ENCODE measurements at places on chromosomes 1 and 21.

DNA sequence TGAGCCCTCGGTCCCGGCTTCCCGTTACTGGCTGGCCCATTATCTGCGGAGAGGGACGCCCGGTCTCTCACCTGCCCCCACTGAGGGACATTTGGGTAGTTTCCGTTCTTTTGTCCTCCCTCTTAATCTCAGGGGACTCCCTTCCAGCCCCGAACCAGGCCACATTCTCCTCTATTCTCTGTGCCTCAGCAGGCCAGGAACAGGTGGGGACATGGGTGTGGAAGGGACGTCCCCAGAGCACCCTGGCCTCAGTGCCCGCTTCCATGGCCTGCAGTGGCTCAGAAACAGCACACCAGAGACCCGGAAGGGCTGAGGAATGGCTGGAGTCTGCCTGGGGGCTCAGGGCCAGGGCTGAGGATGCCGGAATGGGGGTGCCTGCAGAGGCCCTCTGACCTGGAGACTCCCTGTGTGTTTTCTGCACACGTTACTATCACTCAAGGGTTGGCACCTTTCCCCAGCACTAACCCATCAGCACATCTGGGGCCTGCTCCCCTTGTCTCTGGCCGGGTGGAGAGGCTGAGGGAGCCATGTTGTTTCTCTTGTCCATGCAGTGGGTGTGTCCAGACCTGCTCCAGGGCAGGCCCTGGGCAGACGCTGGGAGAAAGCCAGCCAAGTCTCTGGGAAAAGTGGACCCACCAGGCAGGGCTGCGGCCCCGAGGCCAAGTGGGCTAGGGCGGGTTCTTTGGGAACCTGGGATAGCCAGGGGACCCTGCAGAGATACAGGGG, 10.0 kb upstream of the DNMT3L start:
- no peak for DNase-seq

DNA sequence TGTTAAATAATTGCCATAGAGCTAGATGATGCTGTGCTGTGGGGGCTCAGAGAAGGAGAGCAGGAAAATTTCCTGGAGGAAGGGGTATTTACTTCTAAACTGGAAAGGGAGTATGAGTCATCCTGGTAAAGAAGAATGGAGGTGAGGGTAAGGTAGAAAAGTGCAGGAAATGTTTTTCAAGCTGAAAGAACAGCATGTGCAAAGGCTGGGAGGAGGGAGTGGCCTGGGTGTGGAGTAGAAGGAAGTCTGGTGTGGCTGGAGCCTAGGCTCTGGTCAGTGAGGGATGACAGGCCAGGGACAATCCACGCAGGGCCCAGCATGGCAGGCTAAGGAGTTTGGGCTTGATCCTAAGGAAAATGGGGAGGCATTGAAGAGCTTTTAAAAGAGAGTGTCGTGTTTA, 45.9 kb downstream of the MATN1 start:
- no peak for DNase-seq

GRCh38 chr1:91819038-91819788, 66.7 kb downstream of the TGFBR3 start:
- DNase-seq, result no peak

DNA sequence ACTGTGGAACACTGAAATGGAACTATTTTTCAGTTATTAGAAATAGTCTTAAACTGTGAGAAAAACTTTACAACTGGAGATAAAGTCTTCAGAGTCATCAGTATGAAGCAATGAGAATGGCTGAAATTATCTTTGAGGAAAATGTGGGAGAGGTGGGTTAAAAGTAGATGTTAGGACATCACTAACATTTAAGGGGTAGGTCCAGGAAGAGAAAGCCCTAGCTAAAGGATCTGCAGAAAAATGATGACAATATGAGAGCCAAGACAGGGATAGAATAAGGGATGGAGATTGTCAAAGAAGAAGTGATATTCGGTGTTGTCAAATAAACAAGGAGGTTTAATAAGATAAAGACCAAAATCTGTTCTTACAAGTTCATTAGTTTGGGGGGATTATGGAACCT, 123.3 kb upstream of the GPR52 start:
- DNase-seq, result no peak

GRCh38 chr1:27770293-27770830, 2.7 kb upstream of the STX12 start:
- no peak for DNase-seq

DNA sequence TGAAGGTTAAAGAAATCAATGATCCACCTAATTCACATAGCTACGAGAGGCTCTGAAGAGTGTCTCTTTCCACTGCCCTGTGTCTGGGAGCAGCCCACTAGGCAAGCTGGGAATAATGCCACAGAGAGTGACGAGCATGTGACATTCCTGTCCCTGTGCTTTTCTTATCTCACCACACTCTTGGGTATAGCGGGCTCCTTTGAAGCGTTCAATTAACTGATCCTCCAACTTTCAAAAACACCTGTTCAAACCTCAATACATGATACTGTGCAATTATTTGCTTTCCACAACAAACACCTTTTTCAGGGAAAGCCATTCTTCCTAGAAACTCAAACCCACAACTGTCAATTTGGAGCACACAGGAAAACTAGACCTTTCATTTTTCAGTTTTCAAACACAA, 43.4 kb downstream of the PLPP3 start:
- no peak for DNase-seq

DNA sequence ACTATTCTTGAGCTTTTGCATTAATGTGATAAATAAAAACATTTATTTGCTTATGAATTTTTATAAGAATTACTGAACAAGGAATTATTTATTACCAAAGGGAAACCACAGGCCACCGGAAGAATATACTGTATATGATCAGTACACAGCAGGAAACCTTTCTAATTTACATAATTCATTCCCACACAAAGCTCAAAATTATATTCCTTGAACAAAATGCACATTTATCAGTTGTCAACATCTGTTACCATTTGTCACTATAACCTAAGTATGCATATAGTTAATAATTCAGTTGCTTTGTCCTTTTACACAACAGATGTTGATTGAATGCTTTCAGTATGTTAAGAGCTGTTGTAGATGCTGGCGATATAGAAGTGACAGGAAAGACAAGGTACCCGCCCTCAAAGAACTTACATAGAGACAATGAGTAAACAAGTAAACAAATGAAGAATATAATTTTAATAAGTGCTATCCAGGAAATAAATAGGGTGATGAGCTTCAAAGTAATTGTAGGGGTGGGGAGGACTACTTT, 27.2 kb downstream of the VPS45 start:
- no peak for DNase-seq

GRCh38 chr1:52672946-52673345, 25.2 kb downstream of the COA7 start:
- no peak for DNase-seq

DNA sequence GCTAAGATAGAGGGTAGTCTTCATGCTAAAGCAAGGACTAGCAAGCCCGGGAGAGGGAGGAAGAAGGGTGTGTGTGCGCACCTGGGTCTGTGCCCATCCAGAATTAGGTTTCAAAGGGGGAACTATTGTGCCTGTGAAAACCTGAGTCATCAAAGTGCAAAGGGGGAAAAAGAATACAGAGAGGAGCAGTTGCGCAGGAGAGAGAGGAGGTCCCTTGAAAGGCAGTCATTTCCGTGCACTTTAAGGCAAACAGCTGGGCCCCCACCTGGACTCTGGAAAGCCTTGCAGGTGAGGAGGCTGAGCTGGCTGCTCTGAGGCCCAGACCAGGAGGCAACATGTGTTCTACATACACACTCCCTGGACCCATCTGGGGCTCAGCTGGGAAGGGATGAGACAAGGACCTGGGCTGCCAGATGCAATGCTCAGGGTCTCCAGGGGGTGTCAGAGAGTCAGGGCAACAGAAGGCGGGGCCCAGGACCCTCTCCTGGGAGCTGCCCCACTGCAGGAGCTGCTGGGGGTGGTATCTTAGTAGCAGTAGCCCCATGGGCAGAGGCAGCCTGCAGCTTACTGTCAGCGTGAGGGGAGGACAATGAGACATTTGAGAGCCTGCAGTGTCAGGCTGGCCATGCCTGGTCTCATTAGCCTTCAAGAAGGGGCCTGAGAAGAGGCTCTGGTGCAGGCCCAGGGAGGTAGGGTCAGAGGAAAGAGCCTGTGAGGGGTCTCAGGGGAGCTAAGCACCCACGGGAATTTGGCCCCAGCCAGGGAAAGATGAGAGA, 14.3 kb downstream of the PROK1 start:
- DNase-seq, result no peak

DNA sequence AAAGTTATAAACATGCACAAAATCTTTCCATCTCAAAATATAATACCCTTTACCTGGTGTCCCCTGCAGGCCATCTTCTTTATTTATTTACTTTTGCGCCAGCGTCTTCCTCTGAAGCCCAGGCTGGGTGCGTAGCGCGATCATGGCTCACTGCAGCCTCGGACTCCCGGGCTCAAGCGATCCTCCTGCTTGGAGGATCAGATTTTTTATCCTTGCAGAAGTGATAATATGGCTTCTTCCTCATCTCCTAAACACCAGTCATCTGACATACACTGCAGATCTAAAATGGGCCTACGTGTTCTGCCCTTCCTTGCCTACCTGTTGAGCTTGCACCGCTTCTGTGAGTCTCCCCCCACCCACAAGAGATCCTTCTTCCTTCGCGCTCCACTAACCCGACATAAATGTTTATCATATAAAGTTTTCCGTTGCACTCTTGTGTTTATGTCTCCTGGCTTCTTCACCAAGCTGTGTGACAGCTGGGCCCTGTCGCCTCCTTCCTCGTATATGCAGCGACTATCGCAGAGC, 506 bp upstream of the SRP9 start:
- no peak for DNase-seq

GRCh38 chr1:204725821-204726448, 40.4 kb upstream of the LRRN2 start:
- DNase-seq, result peak; percentile 64

- DNase-seq, result no peak
Measured at GRCh38 chr1:156815961-156816422, 656 bp downstream of the SH2D2A start.

DNA sequence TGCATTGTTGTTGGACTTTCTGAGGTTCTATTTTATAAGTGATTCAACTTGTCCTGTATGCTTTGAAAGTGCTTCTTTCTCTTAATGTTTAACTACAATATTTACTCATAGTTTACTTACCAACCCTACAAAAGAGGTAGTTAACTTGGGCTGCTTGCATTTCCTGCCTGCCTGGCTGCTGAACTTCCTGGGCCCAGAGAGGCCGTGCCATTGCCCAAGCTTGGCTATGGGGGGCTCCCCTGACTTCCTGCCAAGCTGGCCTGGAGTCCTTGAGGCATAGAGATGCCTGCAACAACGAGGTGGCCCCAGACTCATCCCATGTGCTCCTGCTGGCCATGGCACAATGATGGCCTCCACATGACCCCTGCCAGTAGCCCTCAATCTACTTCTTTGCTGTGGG, 361.6 kb upstream of the PLD5 start:
- no peak for DNase-seq

- DNase-seq, result no peak
Measured at GRCh38 chr21:43644609-43645008, 14.7 kb downstream of the HSF2BP start.

DNA sequence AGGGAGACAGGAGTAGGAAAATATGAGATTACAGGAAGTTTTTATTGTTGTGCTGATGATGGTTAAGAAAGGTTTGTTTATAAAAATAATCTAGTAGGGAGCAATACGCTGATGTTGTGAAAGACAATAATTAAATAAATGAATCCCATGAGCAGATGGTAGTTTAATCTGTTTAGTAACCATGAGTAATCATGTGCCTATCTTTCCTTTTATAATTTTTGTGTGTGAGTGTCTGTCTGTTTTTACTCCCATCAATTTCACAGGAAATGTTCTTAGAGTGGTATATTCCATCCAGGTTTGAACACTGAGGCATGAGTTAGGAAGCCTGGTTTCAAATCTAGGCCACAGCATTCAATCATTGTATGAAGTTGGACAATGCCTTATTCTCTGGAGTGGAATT, 180.5 kb downstream of the OLFM3 start:
- no peak for DNase-seq

GRCh38 chr1:176206006-176206960, 803 bp downstream of the COP1 start:
- no peak for DNase-seq

DNA sequence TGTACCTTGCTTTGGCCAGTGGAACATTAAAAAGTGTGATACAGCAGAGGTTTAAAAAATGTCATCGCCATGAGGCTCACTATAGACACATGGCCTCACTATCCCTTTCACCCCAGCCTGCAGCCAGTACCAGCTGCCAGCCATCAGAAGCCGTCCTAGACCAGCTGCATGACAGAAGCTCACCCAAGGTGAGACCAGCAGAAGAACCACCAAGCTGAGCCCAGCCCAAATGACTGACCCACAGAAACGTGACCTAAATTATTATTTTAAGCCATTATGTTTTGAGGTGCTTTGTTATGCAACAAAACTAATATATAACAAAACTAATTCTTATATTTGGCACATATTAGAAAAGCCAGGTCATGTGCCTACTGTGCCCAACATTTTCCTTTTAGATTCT, 91.1 kb downstream of the KCNN3 start:
- no peak for DNase-seq

DNA sequence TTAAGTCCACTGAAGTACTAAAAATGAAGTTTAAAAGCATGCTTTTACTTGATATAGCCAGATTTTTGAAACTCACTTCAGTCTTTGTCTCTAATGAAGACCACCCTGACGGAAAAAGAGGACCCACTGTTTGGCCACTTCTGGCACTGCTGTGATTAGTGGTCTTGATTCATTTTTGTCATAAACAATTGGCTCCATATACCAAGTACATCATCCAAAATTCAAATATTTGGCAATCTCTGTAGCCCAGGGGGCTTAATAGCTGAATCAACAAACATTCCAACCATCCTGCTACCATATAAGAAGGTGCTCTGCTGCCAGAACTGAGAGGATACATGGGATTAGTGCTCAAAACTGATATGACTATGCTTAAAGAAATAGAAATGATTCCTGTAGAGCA, 156.0 kb downstream of the COL24A1 start:
- DNase-seq, result no peak

GRCh38 chr1:240178366-240178765, 86.7 kb downstream of the FMN2 start:
- no peak for DNase-seq

DNA sequence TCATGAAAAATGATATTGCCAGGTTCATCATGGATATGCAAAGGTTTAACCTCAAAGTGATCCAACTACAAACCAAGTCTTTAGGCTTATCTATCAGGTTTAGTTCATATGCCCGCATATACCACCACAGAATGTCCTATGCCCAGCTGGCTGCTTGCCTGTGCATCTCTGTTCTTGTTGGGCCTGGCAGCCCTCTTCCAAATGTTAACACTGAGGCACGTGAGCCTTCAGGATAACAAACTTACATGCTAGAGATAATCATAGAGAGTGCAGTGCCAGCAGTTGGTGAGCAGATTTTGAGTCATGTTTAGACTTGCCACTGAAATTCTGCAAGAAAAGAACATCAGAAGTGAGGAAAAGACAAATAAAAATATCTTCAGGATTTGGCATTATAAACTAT, 607.9 kb upstream of the TMPRSS15 start:
- DNase-seq, result no peak

DNA sequence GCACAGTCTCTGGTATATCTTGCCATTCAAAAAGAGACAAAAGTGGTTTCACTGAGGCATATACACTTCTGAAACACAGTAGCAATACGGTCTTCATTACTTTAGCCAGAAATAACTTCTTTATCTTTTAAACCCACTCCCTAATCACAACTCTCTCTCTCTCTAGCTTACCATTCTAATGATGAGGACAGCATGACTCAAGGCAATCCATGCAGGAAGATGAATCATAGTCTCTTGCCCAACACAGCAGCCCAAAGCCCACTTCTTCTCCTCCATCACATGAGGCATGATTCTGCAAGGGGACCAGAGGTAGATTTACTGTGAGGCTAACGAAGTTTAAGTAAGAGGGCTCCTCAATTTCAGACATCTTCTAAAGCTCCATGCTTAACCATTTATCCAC, 285.0 kb upstream of the NR5A2 start:
- DNase-seq, result no peak

- no peak for DNase-seq
Measured at GRCh38 chr1:167538657-167539056, 14.9 kb downstream of the CREG1 start.
